ENCODE measurements at places on chromosomes 12 and 14.

GRCh38 chr12:94671917-94672316 is 21.6 kb upstream of the TMCC3 start:
- no peak for DNase-seq

DNA sequence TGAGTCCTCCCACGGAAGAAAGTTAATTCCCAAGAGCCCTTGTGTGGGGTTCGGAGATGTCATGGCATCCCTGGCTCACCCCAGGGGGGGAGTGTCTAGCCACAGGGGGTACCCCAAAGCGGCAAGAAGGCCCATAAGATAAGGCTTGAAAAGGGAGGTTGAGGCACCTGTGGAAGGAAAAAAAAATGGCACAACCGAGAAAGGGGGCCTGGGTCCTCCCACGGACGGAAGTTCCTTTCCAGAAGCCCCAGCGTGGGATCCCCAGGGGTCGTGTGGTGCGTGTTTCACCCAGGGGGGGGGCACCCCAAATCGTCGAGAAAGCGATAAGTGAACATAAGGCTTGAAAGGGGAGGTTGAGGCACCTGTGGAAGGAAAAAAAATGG is 266.7 kb downstream of the ALG10 start:
- no peak for DNase-seq

- DNase-seq = no peak
These were observed 80.4 kb upstream of the DIO3 start for GRCh38 chr14:101480747-101481530.

DNA sequence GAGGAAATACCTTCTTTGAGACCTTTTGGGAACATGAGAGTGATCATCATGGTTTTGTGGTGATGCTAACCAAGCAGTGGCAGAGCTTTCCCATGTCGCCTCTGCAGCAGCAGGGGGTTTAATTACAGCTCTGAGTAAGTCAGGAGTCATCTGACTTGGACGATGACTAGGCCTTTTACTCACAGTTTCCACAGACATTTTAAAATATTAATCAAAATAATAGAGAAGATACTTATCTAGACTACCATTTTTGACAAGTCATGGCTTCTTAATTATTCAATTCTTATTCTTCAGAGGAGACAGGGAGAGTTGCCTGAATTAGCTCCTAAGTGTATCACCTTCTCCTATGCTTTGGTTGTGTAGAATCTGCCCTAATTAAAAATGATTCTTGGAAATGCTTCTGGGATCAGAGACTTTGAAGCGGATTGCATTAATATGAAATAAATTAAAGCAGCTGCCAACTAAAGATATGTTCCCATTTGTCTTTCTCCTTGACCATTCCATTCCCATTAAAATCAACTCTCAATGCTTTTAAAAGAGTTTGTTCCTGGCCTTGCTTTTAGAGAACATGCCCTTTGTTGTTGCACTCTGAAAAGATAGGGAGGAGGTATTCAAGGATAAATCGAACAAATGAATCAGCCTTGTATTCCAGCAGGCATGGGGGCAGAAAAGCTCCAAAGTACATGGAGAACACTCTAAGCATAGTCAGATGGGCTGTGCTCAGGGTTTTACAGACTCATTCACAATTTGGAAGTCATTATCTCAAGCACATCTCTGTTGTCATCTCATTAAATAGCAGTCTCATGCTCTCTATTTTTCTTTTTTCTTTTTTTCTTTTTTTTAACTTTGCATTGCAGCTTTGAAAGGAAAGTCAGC is 7.7 kb upstream of the IFNG-AS1 start:
- no peak for DNase-seq

GRCh38 chr12:12278899-12279298 is 12.1 kb upstream of the LRP6 start:
- DNase-seq = no peak

GRCh38 chr14:50739186-50739585 is 71.1 kb upstream of the SAV1 start:
- no peak for DNase-seq

DNA sequence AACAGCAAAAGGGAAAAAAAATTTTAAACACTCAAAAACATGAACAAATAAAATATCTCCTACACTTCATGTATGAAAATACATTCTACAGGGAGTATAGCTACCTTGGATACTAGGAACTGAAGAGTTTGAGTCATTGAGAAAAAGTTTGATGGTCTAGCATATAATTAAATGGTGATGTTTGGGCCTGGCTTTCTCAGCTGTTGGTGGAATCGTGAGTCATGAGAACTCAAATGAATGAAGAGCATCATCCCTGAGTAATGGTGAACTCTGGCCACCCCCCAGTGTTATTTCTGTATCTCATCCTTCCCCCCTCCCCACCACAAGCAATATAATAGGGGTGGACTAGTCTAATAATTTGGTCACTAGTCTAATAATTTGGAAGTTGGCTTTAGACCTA is 6.7 kb upstream of the SLC6A15 start:
- DNase-seq = no peak

GRCh38 chr12:39144613-39145061 is 239.2 kb upstream of the CPNE8 start:
- DNase-seq = no peak

DNA sequence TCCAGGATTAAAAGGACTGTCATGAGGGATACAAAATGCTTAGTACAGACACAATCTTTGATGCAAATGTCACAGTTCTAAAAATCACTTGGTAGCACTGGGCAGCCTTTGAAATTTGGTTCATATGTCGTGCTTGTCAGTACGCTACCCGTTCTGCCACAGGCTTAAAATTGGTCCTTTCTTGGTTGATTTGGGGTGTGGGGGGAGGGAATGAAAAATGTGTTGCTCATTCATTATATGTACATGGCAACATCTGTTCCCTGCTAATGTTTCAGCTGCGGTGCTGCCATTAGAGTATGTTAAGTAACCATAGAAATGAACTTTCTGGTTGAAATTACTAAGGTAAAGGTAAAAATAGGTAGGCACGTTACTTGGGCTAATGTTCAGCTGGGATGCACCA is 155.4 kb upstream of the ARHGAP5 start:
- DNase-seq = no peak

- no peak for DNase-seq
These were observed 23.1 kb downstream of the SLIRP start for GRCh38 chr14:77730976-77731497.

DNA sequence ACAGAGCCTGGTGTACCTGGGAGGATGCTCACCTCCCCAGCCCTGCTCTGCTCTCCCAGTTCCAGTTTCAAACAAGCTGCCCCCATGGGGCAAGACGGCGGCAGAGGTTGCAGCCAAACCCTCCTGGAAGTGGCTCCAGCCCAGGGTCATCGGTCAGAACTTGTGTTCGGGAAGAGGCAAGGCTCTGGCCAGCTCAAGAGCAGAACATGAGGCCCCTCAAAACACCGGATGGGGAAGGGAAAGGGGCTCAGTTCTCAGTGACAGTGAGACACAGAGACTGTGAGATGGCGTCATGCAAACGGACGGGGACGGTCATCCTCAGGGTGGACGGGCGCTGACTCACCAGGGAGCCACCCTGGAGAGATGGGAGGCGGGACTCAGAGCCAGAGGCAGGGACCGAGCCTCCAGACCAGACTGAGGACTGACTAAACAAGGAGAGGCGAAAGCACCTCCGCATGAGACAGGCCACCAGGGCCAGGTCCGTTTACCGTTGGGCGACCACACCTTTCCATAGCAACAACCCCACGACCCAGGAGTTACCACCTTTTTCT is 63.9 kb upstream of the GALNT9 start:
- no peak for DNase-seq

DNA sequence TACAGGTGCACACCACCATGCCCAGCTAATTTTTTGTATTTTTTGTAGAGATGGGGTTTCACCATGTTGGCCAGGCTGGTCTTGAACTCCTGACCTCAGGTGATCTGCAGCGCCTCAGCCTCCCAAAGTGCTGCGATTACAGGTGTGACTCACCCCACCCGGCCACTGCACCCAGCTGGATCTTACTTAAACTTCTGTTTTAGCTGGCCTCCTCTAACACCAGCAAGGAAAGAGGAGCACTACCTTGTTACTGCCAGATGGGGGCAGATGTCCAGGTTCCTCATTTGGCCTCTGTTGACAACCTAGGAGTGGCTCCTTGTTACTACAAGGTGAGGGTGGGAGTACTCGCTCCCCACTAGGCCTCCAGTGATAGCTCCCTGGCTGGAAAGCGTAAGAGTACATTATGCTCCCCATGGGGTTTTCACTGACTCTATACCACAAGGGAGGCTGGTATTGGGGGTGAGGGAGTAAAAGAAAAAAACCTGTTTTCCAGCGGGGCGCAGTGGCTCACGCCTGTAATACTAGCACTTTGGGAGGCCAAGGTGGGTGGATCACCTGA is 13.2 kb upstream of the ARF6 start:
- DNase-seq = no peak

- DNase-seq = no peak
These were observed 18.5 kb upstream of the AMN start for GRCh38 chr14:102903889-102904512.

All from stimulated activated CD8-positive, alpha-beta memory T cell treated with anti-CD3 and anti-CD28 coated beads, Interleukin-7, amount 100 ng/mL, for 1 hour (primary cell).